Stimulated activated CD4-positive, alpha-beta T cell treated with anti-CD3 and anti-CD28 coated beads, Interleukin-4, amount 100 ng/mL, for 4 hours (primary cell): ENCODE measurements at places on chromosomes 7 and 10.

- DNase-seq, result no peak
Observed at GRCh38 chr10:61623161-61623560, 39.6 kb upstream of the CABCOCO1 start.

GRCh38 chr10:71404503-71405295, 8.0 kb downstream of the CDH23 start:
- no peak for DNase-seq

DNA sequence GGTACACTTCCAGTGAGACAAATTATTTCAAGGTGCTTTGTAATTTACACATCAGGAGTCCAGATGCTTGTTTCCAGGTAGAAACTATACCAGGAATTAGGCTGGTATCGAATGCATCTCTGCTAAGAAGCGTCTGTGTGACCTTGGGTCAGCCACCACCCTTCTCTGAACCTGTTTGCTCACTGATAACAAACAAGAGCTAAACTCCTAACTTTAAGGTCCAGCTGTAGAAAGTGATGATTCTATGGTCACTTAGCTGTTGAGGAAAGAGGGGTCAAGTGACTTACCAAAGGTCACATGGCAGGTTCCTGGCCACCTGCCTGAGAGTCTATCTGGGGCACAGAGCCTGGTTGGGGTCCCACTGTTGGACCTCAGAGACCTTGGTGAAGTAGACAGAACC, 95.4 kb downstream of the HIF1AN start:
- DNase-seq, result no peak

GRCh38 chr10:64867501-64867962, 1346.3 kb downstream of the REEP3 start:
- DNase-seq, result no peak

GRCh38 chr10:78599122-78599853, 469.5 kb upstream of the ZMIZ1 start:
- no peak for DNase-seq

- no peak for DNase-seq
Observed at GRCh38 chr10:70052462-70053217, at the start of gene MACROH2A2. TSS of gene MACROH2A2 (plus strand) at chr10:70052846. CDS start at chr10:70075659, 22,813 bp downstream.

GRCh38 chr10:55400075-55400849, 599.2 kb upstream of the PCDH15 start:
- DNase-seq, result no peak

DNA sequence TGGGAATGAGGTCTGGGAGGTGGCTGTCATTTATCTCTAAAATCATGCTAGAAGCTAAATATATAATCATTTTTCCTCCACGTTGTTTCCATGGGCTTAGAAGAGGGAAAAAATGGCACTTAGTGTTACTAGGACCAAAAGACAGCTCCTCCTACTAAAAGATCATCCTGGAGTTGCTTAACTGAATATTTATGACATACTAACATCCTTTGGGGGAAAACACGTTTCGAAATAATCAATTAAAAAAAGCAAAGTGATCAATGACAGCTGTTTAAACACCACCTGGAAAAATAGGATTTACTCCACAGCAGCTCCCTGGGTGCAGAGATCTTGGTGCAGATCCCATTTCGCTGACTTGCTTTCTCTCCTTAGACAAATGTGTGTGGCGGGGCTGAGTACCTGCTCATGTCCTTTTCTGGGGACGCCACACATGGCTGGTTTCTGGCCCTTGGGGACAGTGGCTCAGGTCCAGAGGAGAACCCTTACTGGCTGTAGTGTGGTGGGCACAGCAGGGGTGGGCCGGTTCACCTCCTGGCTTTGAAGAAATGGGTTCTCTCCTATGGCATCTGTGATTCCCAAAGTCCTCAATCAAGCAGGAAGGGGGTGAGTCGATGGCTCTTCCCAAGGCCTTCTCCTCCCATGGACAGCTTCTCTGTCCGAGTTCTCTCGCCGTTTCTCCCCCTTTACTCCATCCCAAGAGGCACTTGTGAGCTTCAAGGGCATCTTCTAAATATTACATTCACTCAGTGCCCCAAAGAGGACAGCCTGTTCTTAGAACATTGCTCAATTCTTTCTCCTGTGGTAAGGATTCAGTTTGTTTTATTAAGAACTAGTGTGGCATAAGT, 156.4 kb upstream of the KLF14 start:
- no peak for DNase-seq

DNA sequence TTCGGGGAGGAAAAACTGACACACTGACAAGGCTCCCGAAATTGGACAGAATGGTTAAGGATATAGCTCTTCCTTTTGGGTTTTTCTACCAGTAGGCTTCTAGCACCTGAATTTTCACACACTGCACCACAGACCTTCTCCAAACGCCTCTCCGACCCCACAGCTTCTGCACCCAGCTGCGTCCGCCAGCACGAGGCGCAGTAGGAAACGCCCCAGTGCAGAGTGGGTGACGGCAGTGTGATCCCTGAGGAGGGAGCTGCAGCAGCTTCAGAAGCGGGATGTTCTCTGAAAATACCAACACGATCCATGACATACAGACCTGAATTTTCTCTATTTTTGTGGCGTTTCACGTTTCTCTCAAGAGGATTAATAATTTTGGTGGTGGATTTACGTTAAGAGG, 25.9 kb downstream of the HSPB1 start:
- no peak for DNase-seq

GRCh38 chr10:97759158-97759887, 12.5 kb downstream of the SFRP5 start:
- DNase-seq, result peak; percentile 19

DNA sequence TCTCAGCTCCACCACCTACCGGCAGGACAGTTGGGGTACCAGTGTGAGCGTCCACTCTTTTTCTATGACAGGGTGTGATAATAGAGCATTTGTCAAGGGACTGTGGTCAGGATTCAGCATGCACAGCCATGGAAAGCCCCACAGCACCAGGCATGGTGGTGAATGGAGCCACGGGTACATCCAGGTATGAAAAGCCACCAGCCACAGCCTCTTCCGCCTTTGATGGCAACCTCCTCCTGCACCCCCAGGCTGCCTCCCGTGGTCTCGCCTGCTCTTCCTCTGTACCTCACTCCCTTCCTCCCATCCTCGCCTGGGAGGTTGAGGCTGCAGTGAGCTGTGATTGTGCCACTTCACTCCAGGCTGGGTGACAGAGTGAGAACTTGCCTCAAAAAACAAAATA, 90.2 kb upstream of the CHST15 start:
- no peak for DNase-seq

DNA sequence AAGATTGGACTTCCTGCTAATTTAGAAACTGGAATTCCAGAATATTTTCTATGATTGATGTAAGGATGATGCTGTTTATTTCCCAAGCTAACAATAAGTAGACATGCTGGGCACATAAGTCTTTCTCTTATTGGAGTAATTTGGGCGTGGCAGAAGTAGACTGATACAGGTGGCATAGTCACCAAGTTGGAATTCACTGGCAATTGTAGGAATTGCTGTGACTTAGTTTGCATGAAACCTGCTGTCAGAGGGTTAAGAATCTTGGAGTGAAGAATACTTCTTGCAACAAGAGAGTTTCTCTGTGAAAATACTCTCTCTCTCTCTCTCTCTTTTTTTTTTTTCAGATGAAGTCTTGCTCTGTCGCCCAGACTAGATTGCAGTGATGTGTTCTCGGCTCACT, 569.7 kb downstream of the REEP3 start:
- no peak for DNase-seq

DNA sequence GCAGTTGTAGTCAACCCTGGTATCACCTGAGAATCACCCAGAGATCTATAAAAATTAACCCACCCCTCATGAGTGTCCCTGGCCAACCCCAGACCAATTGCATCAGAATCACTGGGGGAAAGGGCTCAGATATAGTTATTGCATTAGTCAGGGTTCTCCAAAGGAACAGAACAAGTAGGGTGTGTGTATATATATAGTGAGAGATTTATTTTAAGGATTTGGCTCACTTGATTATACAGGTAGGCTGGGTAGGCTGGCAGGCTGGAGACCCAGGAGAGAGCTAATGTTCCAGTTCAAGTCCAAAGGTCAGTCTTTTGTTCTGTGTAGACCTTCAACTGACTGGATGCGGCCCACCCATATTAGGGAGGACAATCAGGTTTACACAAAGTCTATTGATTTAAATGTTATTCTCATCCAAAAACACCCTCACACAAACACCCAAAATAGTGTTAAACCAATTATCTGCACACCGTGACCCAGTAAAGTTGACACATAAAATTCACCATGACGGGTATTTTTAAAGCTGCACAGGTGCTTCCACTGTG, 372.9 kb upstream of the NFE2L3 start:
- no peak for DNase-seq

GRCh38 chr10:78371136-78371535, 337.5 kb downstream of the RPS24 start:
- DNase-seq, result no peak

- no peak for DNase-seq
Observed at GRCh38 chr7:97011536-97012364, 6.4 kb downstream of the DLX6 start.

GRCh38 chr7:19117091-19117869, at the start of gene TWIST1:
TSS of gene TWIST1 (minus strand) at chr7:19117636. CDS start at chr7:19117321, 315 bp downstream.
- no peak for DNase-seq

- DNase-seq, result no peak
Observed at GRCh38 chr10:35950226-35950625, 308.1 kb upstream of the FZD8 start.

DNA sequence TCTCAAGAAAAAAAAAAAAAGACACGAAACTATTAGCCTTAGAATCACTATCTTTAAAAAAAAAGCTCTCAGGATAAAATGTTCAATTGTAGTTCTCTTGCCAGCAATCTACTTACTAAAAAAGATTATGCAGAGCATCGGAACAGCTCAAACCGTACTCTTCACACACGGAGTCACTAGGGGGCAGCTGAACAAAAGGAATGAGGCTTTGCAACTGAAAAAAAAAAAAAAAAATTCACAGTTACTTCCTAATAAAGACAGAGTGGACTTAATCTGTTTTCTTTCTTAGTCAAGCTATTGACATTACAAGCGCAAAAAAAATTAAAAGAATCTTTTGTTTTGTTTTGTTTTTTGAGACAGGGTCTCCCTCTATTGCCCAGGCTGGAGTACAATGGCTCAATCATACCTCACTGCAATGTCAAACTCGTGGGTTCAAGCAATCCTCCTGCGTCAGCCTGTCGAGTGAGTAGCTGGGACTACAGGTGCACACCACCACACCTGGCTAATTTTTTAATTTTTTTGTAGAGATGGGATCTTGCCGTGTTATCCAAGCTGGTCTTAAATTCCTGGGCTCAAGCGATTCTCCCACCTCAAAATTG, 11.5 kb downstream of the PMS2 start:
- DNase-seq, result peak; percentile 45

- no peak for DNase-seq
Observed at GRCh38 chr7:96547371-96547811, 162.3 kb downstream of the SEM1 start.

GRCh38 chr10:69242852-69243212, 22.7 kb downstream of the HKDC1 start:
- no peak for DNase-seq

DNA sequence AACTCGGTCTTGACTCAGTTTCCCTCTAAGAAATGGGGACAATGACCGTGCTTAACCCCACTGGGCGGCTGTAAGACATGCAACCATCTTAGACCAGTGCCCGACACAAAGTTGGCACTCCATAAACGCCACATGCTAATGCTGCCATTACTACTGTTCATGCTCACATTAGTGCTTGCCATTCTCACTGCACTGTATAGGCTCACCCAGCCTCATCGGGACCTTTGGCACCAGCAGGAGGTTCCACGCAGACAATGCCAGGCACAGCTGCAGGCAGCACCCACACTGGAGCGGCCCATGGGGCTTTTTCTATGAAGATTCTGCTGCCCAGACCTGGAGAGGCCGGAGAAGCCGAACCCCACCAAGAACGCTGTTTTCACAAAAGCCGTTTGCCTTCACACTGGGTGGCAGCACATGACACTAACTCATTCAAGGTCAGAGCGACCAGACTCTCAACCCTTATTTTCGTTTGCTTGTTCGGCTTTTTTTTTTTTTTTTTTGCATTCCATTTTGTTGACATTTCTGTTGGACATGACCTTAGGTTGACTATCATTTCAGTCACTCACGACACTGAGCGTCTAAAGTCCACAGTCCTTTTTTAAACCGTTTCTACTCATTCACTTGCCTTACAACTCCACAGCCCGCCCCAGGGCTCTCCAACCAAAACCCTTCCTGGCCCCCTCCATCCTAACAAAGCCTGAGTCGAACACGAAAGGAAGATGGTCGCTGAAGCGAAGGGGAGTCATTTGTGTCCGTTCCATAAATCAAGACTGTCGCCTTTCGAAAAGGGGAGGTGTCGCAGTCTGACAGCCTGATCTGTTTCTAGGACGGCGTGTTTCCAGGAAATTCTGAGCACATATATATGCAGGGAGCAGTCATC, 124.4 kb upstream of the RNF32 start:
- no peak for DNase-seq

DNA sequence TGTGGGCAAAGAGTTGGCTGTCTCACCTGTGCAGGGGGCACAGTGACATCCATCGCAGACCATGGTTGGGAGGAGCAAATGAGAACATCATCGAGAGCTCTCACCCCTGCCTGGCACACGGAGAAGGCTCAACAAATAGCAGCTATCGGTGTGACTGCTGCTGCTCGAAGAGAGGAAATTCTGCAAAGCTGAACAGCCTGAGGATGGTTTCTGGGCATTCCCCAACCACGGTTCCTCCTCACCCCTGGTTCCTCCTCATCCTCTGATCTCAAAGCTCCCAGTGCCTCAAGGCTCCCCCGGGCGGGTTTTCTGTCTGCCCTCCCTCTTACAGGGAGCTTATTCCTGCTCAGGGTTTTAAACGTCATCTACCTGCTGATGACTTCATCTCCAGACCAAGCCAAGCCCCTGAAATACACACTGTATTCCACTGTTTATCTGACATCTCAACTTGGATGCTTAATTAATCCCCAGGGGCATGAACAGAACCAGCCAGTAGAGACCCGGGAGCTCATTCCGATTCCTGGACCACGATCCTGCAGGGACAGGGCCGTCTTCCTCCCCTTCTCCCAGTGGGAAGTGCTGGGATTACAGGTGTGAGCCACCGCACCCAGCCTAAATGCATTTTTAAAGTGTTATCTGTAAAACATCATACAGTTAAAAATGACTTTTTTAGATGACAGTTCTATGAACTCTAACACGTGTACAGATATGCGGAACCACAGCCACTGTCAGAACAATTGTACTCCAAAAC, 19.5 kb upstream of the NOM1 start:
- DNase-seq, result no peak

- DNase-seq, result no peak
Observed at GRCh38 chr7:66236713-66237303, 31.7 kb downstream of the TPST1 start.

- peak; percentile 4 for DNase-seq
Observed at GRCh38 chr7:73433924-73434700, 534 bp downstream of the FZD9 start.

GRCh38 chr10:103793429-103793828, 61.9 kb downstream of the SH3PXD2A start:
- DNase-seq, result no peak

GRCh38 chr7:76048668-76048988, 722 bp downstream of the MDH2 start:
- DNase-seq, result peak; percentile 11

- no peak for DNase-seq
Observed at GRCh38 chr7:43211286-43211685, 98.8 kb downstream of the HECW1 start.

GRCh38 chr7:132742189-132742612, 165.9 kb upstream of the PLXNA4 start:
- no peak for DNase-seq

- DNase-seq, result peak; percentile 45
Observed at GRCh38 chr7:102450242-102450641, 14.4 kb downstream of the ALKBH4 start.
